Activated CD8-positive, alpha-beta T cell treated with anti-CD3 and anti-CD28 coated beads for 36 hours (primary cell): ENCODE measurements at places on chromosomes 1 and 21. TPM values are rescaled to one million over a fixed set of nuclear protein-coding genes. Genes with fewer than 3 reads are reported as not detected.

Gene MAP7D1
- total RNA-seq: 125 TPM

Gene ANGPTL3
- not detected for total RNA-seq

Gene HCN3
- 1.5 TPM for total RNA-seq

Gene RBM11
- total RNA-seq: 2.7 TPM

Gene AGRN
- 64.9 TPM for total RNA-seq

Gene PAX7
- not detected for total RNA-seq

Gene GTF2B
- total RNA-seq: 42.0 TPM

Gene FCN3
- not detected for total RNA-seq

Gene DENND4B
- total RNA-seq: 102 TPM

- no peak for DNase-seq
These were observed 578.5 kb downstream of the USP25 start for GRCh38 chr21:16308269-16308668.

GRCh38 chr1:165759095-165759494 lies 9.6 kb downstream of the TMCO1 start:
- DNase-seq: no peak

- no peak for DNase-seq
These were observed 159.1 kb downstream of the NFIA start for GRCh38 chr1:61241411-61241838.

DNA sequence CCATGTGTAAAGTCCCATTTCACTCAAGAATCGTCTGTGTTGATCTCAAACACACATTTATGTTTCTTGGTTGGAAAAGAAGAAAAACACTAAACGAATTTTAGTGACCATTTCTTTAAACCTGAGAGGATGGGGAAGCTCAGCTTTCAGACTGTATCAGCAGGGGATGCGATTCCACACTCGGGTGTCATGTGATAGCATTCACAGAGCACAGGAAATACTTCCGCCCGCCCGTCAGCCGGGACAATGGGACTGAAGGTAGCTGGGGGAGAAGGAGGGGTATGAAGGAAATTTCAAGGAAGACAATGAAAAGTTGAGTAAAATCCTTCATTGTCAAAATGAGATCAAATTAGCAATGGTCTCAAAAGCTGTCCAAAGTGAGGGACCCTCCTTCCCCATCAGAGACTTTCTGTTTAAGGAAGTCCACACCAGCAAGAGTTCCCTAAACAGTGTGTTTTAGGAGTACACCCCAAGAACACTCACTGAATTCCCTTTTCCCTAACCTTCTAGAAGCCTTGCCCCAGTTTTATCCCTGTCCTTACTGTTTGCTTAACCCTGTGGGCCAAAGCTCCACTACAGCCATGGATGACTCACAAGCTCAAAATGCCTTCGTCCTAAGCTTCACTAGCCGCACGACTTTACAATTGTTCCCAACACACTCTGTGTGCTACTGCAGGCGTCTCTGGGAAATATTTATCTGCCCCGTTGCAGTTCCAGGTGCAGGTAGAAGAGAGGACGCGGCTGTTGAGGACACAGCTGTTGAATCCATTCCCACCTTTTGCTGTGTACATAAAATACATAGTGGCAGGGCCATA lies 51.4 kb upstream of the SIM2 start:
- no peak for DNase-seq

DNA sequence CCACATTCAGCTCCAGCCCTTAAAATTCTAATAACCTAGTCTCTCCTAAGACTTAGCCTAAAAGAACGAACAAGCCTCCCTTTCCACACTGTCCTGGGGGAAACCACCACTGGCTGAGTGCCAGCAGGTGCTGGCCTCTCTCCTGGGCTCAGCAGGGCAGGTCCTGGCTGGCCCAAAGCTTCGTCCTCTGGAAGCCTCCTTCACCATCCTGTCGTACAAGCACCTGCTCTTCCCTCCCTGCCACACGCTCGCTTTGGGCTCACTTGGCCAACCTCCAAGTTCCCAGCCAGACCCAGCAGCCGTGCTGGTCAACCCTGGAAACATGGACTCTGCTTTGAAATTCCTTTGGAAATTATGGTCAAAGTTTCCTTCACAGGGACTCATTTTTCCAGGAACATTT lies 58.2 kb upstream of the SLC25A33 start:
- DNase-seq: no peak

DNA sequence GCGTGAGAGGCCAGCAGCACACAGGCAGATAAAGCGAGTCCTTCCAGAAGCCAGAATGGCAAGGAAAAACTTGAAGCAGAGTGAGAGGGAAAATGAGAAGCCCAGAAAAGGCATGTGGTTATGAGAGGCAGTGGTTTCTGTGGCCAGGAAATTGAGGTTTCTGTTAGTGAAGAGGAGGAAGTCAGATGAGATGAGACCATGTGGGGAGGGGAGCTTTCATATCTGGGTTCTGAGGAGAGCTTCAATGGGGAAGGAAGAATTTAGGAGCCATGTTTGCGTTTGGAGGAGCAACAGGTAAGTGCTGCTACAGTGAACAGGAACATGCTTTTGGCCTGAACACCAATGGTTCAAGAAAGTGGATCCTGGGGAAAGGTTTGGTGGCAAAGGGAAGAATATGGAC lies 6.1 kb upstream of the CD1A start:
- peak; percentile 57 for DNase-seq

DNA sequence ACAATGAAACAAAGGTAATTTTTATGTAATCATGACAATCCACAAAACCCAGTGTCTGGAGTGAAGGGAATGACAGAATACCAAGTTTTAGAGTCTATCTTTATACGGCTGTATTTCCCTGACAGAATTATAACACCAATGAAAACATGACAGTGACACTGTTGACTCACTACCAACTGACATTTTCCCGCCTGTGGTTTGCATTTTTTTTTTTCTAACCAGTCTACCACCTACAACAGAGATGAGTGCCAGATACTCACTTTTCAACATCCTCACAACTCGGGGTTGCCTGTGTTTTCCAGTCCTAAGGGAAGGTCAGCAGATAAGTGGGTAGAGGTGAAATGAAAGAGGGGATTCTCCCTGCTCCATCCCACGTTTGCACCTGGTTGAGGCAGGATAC lies 118.9 kb downstream of the KCNJ6 start:
- no peak for DNase-seq

- no peak for DNase-seq
These were observed 24.6 kb upstream of the CDK11A start for GRCh38 chr1:1748686-1749321.

- DNase-seq: no peak
These were observed 11.7 kb downstream of the MPZ start for GRCh38 chr1:161298116-161298515.

DNA sequence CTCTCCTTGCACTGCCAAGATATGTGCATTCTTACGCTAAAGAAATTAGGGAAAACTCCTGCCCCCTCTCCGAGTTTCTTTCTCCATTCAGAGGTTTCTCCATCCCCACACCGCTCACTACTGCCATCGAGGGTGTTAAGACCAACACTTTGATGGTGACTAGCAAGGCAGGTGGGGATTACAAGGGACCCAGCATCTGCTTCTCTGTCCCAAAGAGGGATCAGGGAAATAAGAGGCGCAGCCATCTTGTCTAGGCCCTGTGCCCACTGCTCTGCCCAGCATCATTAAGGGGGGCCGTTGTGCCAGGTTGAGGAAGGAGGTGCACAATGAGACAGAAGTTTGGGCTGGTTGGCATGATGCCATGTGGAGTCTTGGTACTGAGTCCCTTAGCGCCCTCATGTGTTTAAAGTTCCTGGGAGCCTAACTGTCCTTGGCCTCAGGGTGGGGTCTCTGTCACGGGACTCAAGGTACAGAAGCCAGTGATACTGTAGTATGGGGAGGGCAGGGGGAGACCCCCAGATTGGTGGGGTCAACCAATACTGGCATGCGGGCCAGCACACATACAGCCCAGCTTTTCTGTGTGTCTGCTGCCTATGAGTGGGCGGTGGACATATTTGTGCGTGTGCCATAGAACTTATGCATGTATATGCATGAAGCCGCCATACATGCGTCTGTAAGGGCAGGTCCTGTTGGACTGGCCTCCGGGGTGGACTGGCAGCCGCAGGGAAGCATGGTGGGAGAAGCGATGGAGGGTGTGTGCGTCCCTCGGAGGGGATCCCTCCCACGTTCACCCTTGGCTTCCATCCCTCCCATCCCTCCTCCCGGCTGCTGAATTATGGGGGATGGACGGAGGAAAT lies 5.5 kb downstream of the EFNA3 start:
- peak; percentile 72 for DNase-seq

DNA sequence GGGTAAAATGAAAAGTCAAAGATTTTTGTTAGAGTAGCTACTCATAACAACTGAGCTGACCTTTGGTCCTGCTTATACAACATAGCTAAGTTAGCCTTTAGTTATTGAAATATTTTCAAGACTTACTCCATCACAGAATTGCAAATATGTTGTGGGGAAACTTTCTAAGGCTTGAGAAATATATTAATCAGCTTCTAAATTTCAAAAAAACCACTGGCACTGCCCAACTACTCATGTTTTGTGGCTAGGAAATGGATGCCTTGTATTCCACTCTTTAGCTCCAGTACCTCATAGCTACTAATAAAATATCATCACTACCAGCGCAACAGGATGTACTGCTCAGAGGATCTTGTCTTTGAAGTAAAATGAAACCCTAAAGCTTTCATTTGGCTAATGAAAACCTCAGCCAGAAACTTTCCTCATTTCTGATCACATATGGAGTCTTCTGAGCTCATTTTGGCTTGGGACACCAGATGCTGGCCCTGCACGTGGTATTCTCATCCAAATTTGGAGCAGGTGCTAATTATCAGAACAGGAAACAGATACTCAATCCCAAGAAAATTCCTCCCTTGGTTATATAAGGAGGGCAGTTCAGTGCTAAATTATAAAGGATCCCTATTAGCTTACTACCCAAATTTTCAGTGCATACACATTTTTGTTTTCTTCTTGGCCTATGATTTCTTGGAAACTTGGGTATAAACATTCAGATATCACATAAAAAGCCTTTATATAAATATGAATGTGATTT lies 690.7 kb downstream of the ADGRL2 start:
- DNase-seq: no peak

GRCh38 chr1:90501281-90501680 lies 215.8 kb downstream of the BARHL2 start:
- no peak for DNase-seq

DNA sequence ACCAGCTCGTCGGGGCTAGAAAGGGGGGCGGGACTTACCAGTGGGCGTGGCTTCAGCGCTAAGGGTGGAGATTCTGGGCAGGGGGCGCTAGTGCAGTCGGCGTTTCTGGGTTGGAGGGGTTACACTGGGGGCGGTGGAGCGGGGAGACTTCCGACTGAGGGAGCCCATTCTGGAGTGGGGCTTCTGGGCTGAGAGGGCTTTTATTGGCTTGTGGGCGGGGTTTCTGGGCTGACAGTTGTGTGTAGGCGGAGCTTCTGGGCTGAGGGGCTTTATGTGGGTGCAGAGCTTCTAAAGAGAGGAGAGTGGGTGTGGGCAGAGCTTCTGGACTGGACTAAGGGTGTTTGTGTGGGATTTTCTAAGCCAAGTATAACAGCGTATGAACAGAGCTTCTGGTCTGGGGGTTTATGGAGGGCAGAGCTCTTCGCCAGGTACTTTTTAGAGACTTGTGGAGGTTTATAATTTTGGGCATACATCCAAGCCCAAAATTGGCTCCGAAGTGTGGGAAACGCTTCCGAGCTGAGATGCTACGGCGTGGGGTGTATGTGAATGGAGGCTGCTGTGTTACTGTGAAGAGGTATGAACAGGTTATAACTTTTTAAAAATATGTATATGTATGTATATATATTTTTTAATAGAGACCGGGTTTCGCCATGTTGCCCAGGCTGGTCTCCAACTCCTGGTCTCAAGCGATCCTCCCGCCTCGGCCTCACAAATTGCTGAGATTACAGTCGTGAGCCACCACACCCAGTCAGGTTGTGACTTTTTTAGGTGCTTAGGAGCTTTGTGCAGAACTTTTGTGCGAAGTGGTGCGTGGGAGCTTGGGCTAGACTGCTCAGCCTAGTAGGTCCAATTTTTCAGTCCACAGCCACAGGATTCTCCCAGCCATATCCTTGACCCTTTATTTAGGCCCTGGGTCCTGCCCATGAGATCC lies 825 bp downstream of the TMEM39B start:
- peak; percentile 96 for DNase-seq

- DNase-seq: peak; percentile 29
These were observed 796 bp upstream of the TDRKH start for GRCh38 chr1:151790940-151791651.

GRCh38 chr1:95232646-95233318 lies 1.2 kb upstream of the RWDD3 start:
- DNase-seq: no peak

DNA sequence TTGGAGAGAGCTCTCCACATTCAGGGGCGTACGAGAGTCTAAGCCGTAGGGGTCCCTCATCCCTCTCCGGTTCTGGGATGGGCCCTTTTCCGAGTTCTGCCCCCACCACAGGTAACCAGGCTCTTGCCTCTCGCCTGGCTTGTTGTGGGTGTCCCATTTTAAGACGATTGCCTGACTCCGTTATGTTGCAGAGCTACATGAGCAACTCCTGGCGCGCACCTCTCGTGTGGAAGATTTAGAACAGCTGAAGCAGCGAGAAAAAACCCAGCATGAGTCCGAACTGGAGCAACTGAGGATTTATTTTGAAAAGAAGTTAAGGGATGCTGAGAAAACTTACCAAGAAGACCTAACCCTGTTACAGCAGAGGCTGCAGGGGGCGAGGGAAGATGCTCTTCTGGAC lies 29.0 kb downstream of the PCNT start:
- DNase-seq: no peak

GRCh38 chr1:86195281-86195680 lies 38.7 kb upstream of the COL24A1 start:
- no peak for DNase-seq

GRCh38 chr1:210655511-210655910 lies 326.8 kb downstream of the HHAT start:
- no peak for DNase-seq

- DNase-seq: no peak
These were observed 618.4 kb upstream of the USP24 start for GRCh38 chr1:55833529-55834091.

DNA sequence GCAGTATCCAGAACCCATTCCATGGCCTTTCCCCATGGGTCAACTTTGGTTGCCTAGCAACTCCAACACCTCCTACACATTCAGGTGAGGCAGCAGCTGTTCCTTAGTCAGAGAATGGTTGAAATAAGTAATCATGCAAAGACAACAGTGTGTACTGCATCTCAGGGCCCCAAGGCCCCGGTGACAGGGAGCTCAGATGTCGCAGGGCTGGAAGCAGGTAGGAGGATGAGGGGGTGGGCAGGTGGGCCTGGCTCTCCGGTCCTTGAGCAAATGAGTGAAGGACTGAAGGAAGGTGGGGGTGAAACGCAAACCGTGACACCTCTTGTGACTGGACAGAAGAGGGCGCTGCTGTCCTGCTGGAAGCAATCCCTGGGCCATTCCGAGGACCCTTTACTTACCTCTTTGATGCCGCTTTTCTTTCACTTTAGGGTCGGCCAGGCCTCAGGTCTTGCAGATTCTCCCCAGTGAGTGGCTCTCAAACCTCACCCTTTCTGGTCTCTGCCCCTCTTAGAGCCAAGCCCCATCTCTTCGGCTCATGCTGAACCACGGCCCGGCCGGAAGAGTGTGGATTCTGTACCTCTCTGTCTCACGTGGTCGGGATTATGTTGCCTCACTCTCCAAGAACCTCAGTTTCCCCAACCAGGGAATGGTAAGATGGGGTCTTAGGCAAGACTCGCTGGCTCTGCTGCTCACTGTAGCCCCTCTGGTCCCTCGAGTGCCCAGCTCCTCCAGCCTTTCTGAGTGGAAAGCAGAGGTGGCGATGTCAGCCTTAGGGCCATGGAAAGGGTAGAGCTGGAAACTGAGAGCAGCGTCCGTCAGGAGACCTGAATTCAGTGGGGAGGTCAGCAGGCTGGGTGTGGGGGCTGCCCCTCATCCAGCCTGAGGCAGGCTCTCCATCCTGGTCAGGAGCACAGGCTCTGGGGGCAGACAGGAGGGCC lies 5.6 kb upstream of the KCNA10 start:
- peak; percentile 69 for DNase-seq

GRCh38 chr1:7705048-7705907 lies 65.8 kb upstream of the VAMP3 start:
- DNase-seq: peak; percentile 19
